ENCODE measurements at places on chromosomes 12 and 14.

DNA sequence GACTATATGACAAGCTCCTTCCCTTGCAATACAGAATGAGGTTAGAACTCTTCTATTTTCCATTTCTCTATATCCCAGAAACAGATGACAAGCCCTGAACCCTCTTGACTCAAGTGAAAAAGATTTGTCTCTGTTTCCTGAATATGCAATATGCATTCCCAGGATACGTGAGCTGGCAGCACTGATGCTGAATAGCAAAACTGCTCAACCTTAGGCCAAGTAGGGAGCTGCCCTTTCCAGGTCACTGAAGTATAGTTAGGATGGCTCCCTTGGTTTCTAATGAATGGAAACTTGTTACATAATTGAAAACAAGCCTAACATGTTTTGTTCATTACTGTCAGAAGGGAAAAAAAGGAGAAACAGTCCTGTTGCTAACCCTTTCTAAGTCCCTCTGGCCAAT, 47.9 kb upstream of the PLEKHG7 start:
- no peak for DNase-seq

DNA sequence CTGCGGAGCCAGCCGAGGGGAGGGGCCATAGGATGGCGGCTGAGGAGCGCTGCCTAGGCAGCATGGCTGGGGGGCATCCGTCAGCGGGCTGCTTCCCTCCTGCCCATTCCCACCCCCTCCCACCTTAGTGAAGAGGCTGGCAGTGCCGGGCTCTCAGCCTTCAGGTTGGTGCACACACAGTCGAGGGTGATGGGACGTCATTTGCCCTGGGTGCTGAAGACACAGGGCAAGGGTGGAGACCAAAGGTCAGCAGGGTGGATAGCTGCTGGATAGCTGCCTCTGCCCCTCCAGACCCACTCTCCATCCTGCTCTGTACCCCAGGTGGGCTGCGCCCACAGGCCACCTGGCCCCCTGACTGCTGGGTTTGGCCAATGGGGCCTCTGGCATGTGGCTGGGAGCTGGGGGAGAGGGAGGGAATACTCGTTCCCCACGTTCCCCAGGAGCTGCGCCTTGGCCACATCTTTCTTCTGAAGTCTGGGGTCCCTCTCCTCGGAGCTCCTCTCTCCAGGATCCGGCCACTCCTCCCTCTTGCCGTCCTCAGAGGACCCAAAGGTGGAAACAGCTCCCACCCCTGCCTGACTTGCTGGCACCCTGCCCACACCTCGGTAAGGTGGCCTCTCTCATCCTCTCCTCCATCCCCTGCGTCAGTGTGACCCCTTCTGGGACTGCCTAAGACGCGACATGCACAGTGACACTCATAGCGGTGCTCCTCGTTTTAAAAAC, 11.2 kb upstream of the CDC42BPB start:
- DNase-seq: no peak

GRCh38 chr12:53965281-53966084, 7.4 kb upstream of the HOXC11 start:
- DNase-seq: no peak

GRCh38 chr12:1553987-1554982, 40.1 kb downstream of the FBXL14 start:
- DNase-seq: peak; percentile 88

DNA sequence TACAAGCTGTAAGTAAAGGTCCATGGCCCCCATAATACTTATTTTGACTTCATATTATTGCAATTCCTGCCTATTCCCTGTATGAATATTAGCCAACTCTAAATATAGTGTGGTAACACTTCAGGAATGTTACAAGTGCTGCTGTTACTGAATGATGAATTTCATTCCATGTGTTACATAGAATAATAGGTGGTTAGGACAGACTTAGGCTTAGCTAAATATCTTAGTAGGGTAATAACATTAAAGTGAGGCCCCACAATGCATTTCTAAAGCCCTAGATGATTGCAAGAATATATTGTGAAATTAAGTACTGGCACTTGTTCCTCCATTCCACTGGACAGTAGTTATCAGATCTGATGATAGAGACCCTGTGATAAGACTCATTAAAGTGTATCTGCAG, 182.7 kb downstream of the PCNX1 start:
- DNase-seq: no peak

DNA sequence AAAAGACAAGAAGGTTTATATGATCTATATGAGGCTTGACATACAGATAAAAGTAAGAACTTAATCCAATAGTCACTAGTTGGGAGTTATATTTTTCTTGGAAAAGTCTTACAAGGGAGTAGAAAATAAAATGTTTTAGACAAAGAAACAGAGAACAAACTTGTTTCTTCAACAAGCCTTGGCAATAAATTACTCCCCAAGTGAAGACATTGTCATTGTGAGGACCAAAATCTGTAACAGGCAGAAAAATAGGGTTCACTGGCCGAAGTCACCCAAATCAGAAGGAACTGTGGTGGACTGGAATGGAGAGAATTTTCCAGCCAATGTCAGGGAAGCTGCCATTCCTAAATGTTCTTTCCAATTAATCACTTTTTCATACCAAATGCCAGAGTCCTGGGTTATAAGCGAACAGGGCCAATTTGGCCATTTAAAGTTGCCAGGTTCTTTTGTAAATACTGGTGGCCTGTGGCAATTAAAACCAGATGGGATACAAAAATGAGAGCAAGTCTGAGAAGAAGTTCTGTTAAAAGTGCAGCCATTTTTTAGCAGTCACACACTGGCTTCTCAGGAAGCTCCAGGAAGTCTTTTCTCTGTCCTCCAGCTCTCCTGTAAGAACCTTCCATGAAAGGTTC, 117.3 kb upstream of the OVCH1 start:
- DNase-seq: no peak

DNA sequence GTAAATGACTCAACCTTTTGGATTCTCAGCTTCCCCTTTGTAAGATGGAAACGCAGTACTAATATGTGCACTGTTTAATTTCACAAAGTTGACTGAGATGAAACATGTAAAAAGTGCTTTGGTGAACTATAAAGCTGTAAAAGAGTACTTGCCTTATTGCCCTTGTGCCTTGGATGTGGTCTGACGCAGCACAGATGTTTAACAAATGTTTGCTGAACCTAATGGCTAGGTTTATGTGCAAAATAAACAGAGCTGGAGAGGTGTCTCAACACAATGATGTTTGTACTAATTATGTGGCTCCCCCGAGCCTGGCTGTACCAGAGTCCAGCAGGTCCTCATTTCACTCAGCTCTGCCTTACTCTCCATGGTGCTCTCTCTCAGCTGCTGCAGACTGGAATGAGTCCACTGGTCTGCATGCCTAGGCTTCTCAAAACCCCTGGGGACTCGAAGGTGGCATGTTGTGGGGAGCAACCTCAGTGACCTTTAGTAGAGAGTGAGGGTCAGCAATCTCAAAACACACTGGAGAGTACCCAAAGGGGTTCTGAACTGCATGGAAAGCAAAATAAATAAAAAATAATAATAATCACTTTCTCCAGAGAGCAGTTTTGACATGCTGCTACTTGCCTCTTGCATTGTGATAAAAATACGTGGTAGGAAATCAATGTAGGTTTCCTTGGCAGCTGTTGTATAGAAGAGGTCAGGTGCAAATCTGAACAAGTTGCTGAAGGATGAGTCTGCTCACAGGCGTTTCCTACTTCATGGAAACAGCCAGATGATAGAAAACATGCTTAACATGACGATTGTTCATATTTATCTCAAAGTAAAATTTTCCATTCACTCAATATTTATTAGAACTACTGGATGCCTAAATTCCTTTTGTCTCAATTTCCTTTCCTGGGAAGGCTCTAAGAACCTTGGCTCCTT, 8.5 kb upstream of the AMIGO2 start:
- no peak for DNase-seq

- DNase-seq: peak; percentile 15
These were observed 200.3 kb upstream of the PLEKHG7 start for GRCh38 chr12:92502417-92503028.

- no peak for DNase-seq
These were observed 7.5 kb downstream of the MPHOSPH9 start for GRCh38 chr12:123225443-123225842.

DNA sequence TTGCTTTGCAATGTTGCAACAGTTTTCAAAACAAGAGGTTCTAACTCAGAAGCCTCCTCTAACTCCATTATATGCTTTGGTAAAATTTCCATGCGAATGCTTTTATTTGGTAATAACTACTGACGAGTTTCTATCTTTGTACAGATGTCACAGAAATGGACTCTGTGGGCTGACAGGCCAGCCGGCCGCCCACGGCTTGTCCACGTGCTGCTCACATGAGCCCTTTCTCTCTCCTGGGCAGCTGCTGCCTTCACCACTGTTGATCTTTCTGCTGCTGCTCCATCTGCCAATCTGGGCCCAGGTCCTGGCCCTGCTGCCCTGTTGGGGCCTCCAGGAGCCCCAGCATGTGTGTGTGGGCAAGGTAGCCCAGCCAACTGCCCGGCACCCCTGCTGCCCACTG, 168.2 kb upstream of the TMEM132C start:
- no peak for DNase-seq

GRCh38 chr14:95072310-95072905, 84.9 kb downstream of the DICER1 start:
- DNase-seq: no peak

DNA sequence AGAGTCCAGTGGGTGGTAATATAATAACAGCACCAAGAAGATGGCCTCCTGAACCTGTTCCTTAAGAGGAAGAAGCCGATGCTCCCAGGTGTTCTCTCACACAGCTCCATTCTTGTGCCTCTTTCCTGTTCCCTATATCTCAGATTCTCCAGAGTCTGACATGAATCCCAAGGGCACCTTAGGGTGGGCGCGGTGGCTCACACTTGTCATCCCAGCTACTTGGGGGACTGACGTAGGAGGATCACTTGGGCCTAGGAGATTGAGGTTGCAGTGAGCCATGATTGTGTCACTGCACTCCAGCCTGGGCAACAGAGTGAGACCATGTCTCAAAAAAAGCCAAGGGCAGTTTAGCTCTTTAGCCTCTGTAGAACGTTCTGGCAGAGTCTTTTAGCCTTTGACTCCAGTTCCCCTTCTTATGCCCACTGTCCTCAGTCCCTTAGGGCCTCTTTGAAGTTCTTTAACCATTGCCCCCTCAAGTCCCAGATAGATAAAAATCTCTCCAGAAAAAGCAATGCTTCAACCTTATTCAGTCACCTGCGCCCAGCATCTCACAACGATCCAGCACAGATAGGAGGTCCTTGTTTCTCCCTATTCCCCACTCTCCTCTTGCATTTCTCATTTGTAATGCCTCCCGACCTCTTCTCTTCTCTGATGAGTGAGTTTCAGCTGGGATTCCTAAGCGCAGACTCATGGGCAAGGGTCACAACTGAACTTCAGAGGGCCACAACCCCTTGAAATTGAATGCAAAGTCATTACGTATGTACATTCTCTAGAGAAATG, 4.7 kb downstream of the CCDC184 start:
- no peak for DNase-seq

DNA sequence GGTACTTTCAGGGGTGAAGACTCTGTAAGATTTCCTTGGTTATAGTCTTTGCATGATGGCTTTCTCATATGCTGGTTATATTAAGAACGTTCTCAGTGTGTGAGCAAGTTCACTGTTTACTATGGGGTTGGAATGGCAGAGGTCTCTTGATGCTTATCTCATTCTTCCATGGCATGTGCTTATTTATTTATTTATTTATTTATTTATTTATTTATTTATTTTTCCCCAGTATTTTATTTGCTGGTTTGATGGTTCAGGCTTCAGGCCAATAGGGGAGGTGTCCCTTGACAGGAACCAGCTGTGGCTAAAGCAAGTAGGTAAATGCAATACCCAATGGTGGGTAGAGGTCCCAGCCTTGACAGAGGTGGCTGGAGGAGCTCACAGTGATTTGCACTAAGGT, 161.3 kb upstream of the GARIN6 start:
- no peak for DNase-seq

DNA sequence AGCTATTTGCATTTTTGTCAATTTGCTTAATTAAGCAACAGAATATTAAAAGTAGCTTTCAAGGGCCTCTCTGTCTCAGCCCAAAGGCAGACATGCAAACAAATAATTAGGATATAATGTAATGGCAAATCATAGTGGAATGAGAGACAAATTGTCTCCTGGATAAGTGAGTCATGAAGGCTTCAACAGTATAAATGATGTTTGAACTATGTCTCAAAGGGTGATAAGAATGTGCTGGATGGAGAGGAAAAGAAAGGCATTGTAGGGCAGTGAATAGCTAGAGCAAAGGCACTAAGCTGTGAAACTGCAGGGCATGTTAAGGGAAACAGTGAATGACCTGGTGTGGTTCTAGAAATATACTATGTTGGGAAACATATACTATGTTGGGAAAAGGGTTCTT, 53.5 kb upstream of the PPP1R12A start:
- no peak for DNase-seq

GRCh38 chr12:103557628-103558010, 29.5 kb upstream of the STAB2 start:
- no peak for DNase-seq

DNA sequence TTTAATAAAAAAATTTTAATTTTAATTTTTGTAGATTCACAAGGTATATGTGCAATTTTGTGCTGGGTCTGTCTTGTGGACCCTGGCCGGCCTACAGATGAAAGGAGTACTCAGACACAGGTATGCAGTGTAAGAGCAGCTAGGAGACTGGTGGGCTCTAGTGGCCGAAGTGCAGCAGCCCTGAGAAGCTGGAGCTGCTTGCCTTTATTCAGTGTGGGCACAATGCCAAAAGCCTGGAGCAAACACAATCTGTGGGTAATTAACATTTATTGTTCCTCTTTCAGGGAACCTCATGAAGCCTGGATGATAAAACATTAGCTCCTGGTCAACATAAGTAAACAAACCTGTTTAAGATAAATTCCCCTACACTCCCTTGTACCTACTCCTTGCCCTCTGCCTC, 135.7 kb upstream of the SEL1L start:
- no peak for DNase-seq

DNA sequence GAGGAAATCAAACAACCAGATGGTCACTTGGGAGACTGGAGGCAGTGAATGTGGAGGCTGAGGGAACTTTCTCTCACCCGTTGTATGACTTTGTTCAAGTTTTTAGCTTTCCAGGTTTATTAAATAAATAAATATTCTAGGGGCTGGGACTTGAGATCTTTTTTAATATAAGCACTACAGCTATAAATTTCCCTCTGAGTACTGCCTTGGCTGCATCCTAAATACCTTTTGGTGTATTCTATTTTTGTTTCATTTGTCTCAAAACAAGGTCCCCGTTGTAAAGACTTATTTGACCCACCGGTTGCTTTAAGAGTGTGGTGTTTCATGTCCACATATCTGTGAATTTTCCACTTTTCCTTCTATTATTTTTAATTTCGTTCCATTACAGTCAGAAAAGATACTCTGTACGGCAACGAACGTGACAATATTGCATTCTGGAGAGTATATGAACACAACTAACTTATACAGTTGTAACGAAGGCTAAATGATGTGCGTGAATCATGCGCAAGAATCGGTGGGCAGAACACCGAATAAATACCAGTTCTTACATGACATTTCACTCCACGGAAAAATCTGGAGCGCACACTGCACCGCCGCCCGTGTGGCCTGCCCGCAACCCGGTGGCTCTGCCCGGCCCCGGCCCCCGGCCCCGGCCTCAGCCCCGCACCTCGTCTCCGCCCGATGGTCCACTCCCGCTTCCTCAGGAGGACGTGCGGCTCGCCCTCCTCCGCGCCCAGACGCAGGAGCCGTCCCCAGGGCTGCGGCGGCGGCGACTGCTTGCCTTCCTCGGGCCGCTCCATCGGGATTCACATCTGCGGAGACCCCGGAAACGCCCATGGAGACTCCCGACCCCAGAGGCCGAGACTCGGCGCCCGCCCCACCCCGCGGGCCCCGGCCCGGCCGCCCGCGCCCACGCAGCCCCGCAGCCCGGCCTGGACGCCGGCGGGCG, 602 bp downstream of the CHFR start:
- DNase-seq: no peak
